ENCODE measurements at places on chromosomes 6 and 20.

GRCh38 chr6:15530411-15530810 lies 132.4 kb downstream of the DTNBP1 start:
- DNase-seq = no peak

GRCh38 chr20:8082025-8082424 lies 50.0 kb upstream of the PLCB1 start:
- no peak for DNase-seq

- DNase-seq = peak; percentile 25
These were observed 813.7 kb downstream of the KIF16B start for GRCh38 chr20:15759594-15759993.

DNA sequence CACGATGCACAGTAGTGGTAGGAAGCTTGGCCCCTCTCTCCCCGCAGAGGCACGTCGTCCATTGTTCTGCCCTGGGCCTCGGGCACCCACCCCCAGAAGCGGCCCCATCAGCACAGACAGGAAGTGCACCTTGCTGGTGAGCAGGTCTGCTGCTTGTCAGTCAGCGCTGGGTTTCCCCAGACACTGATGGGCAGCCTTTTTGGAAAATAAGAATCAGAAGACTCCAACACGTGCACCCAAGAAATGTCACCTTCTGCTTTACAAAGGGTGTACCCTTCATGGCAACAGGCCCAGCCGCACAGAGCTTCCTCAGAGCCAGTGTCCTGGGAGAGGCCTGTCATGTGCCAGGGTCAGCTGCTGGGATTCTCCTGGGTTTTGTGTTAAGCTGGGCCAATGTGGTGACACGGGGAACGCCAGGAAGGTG lies 34.7 kb upstream of the IRF4 start:
- no peak for DNase-seq

DNA sequence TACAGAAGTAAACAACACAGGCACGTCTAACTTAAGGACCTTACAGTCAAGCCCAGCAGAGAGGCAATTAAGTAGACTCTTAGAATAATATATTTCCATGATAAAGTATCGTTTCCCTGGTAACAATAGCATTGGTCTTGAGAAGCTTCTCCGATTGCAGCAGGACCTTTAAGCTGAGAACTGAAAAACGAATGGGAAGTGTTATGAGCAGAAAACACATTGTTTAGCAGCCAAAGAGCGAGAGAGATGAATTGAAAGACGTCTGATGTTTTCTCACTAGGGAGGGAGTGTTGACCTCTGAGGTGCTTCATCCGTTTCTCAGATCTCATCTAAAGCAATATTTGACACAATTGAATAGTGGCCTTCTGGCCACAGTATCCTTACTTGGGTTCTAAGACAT lies 855 bp downstream of the BYSL start:
- DNase-seq = no peak

- DNase-seq = no peak
These were observed 32.6 kb downstream of the NTSR1 start for GRCh38 chr20:62741191-62741691.

DNA sequence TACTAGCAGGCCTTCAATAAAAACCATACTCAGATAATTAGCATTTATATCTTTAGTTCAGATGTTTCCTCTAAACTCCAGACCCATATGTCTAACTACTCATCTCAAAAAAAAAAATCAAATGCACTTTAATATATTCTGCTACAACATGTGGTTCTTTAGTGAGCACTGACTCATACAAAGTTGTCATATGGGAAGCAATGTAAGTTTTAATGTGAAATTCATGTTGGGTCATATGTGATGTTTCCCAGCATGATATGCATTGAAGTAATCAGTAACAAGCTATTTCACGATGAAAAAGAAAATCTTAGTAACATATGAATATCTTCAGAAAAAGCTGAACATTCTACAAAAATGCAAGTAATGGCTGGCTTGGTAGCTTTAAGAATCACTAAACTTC lies 859.7 kb upstream of the ADGRB3 start:
- DNase-seq = no peak

DNA sequence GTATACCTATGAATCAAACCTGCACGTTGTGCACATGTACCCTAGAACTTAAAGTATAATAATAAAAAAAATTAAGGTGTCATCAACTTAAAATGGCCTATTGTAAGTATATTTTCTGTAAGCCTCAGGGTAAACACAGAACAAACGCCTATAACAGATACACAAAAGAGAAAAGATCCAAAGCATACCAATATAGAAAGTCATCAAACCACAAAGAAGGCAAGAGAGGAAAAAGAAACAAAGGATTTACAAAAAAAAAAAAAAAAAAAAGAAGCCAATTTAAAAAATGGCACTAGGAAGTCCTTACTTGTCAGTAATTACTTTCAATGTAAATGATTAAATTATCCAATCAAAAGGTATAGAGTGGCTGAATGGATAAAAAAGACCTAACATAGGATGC lies 24.6 kb upstream of the ASF1A start:
- DNase-seq = no peak

- no peak for DNase-seq
These were observed 163.6 kb upstream of the CST7 start for GRCh38 chr20:24785141-24786110.

Measured in BE2C (cell line).